ENCODE measurements at places on chromosomes 3 and 15. TPM values are rescaled to one million over a fixed set of nuclear protein-coding genes. Genes with fewer than 3 reads are reported as not detected.

DNA sequence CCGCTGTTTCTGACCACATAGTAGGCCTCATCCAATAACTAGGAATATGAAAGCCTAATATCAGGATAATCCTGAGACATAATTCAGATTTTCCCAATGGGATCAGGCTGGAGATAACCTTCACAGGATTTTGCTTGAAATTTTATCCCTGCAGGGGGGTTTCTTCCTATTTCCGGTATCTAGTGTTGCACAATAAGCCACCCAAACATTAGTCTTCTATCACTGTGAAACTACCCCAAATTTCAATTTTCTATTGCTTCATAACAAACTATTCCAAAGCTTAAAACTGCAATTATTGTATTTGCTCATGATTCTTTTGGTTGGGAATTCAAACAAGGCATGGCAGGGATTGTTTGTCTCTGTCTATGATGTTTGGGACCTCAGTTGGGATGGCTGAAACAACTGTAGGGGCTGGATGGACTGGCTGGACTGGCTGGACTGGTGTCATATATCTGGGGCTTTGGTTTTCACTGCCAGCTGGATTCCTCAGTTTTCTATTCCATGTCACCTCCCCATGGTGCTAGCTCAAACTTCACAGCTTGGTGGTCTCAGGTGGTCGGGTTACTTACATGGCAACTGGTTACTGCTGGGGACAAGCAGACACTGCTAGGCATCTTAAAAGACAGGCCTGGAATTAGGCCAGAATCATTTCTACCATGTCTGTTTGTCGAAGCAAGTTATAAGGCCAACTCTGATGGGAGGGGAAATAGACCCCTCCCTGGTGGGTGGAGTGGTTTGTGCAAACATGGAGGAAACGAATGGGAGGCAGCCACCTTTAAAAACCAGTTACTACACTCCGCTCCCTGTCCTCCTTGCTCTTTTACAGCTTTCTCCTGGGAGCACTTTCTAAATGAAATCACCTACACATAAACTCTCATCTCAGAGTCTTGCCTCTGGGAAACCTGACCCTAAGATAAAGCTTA is 88.2 kb upstream of the STT3B start:
- DNase-seq: no peak

POLQ gene
- 12.4 TPM for total RNA-seq

- DNase-seq: no peak
These were observed 642.3 kb upstream of the CFAP20DC start for GRCh38 chr3:59692117-59692516.

DNA sequence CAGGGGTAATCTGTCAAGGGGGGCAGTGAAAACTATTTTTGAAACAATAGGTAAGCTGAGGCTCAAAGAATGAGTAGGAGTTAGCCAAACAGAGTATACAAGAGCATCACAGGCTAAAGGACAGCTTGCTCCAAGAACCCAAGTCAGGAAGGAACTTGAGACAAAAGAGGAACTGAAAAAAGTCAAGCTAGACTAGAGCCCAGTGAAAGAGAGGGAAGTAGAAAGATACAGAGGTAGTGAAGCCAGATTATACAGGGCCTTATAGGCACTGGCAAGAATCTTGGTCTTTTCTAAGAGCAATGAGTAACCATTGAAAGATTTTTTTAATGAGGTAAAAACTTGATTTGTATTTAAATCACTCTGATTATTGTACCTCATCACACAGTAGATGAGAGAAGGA is 69.9 kb downstream of the FILIP1L start:
- no peak for DNase-seq

GRCh38 chr15:82986442-82986780 is 401 bp downstream of the RAMAC start:
- DNase-seq: peak; percentile 62

C15orf62 gene
- 8.4 TPM for total RNA-seq

DNA sequence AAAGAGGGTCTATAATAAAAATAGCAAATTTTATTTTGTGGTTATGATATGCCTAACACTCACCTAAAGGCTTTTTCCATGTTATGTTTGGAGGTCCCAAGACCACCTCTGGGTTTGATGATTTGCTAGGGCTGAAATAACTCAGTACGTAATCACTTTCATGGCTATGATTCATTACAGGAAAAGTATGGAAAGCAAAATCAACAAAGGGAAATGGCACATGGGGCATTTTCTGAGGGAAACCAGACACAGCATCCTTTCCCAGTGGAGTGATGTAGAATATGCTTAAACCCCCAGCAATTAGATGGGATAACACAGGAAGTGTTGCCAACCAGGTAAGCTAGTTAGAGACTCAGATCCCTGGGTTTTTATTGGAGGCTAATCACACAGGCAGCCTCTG is 701.6 kb upstream of the CBLB start:
- no peak for DNase-seq

GRCh38 chr3:145013931-145014330 is 1042.3 kb downstream of the DIPK2A start:
- DNase-seq: no peak

DNA sequence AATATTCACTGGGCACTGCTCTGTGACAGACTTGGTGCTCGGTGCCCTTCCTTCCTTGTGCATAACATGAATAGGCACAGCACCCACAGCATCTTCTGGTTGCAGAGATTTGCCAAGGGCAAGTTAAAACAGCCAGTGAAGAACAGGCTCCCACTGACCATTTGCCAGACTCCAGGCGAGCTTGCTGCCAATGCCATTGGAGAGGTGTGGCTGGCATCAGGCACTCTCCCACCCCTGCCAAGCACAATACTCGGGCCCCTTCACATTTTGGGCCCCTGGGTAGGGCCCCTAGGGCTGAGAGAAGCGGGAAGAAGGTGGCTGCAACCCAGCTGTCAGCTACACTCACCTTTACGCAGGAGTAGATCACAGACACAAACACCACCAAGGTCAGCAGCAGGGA is 112.1 kb downstream of the SEC22A start:
- DNase-seq: no peak

- DNase-seq: no peak
These were observed 145.8 kb downstream of the CBLB start for GRCh38 chr3:105722943-105723556.

GRCh38 chr15:55420171-55420866 is 12.0 kb downstream of the PIERCE2 start:
- no peak for DNase-seq

DNA sequence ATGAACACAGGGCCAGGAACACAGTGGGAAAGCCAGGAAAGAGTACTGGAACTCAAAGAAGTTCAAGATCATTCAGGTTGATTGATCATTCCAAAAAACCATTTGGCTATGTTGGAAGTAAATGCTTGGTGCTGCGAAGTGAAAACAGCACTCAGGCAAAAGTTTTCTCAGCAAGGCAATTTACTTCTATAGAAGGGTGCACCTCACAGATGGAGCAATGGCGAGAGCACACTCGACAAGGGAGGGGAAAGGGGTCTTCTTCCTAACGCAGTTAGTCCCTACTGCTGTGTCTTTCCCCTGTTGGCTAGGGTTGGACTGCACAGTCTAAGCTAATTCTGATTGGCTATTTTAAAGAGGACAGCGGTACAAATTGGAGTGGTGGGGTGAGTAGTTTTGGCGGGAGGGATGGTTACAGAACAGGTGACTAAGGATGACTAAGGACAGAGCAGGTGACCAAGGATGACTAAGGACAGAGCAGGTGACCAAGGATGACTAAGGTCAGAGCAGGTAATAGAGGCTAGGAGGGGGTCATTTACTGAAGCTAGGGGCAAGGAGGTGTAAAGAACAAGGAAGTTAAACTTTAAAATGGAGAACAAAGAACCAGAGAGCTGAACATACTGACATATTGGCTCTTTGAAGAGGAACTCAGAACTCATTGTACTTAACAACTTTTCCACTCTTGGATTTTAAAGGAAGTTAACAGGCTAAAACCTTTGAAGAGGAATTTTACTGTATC is 43.3 kb downstream of the HOMER2 start:
- DNase-seq: no peak

GREM1 gene
- not detected for total RNA-seq

FRMD4B gene
- 19.6 TPM for total RNA-seq

GRCh38 chr15:42324308-42324707 is 35.0 kb upstream of the CAPN3 start:
- DNase-seq: no peak

DNA sequence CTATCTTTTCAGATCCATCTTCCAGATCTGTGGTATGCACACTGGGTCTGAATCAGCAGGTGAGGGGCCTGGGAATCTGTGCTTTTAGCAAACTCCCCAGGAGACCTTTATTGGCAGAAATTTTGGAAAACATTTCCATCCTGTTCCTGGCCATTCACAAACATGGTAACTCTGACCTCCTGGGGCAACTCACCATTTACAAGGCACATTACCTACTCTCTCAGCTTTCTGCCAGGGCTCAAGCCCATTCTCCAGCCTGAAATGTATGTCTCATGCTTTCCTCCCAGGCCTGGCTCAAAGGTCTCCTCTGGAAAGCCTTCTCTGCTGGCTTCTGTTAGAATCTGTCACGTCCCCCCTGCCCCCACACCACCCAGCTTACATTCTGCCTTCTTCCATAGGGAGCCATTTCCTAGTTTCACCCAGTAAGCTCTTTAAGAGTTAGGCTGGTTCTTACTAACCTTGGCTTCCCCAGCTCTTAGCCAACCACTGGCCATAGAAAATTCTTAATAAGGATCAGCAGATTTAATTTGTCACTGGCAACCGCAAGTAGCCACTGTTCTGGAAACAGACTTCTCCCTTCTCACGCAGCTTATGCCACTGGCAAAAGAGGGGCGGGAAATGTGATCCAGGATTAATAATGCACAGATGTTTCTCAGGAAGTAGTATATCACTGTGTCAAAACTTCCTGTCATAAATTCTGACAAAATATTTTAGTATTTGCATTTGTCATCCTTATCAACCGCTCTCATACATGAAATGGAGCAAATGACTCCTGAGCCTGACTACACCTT is 55.0 kb downstream of the RORA start:
- DNase-seq: peak; percentile 66

DNA sequence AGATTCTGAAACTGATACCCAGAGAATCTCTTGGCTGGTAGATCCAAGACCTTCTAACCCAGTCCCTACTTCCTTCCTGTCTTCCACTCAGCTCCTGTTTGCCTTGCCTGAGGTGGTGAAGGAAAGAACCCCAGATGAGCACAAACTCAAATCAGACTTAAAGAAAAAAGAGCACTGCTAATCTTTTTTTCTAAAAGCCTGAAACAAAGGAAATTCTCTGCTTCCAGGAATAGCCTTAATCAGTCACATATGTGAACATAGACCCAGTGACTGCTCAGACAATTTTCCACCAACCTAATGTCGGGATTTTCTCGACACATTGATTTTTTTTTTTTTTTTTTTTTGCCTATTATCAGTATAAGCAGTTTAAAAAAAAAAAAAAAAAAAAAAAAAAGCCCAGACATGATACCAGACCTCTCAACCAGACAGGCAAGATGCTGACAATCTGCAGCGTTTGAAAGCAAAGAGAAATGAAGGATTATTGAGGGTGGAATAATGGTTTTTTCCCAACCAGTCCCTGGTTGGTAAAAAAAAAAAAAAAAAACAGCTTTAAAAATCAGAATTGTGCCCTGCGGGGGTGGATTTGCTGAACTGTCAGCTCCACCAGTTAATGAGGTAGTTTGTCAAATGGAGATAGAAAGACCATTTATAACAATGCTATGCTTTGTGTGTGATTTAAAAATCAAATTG is 256.8 kb upstream of the RARB start:
- DNase-seq: no peak

LTF gene
- total RNA-seq: 1.1 TPM

DNA sequence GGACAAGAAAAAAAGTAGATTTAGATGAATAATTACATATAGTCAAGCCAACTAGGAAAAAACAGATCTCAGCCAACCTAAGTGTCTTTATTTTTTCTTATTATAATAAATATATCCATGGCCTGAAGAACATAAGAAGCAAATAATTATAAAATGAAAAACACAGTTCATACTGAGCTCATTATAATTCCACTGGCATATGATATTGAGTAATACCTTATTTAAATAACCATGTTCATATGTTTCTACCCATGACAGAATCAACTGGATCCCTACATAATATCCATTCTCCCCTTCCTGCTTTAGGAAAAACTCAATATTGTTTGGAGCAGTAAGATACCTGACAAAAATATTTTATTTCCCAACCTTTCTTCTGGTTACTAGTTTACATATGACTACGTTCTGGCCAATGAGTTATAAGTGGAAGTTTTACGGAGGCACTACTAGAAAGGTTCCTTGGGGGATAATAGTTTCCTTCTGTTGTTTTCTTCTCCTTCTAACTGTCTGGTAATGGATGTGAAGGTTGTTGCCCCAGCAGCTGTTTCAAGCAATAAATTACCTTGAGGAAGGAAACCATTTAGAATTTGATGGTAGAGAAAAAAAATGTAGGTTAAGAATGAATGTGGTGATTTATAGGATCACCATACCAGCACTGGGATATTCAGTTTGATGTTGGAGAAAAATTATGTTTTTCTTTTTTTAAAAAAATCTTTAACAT is 184.1 kb upstream of the MBNL1 start:
- no peak for DNase-seq

GRCh38 chr3:16721494-16721893 is 116.3 kb upstream of the DAZL start:
- DNase-seq: no peak

GRCh38 chr3:12318758-12319621 is 30.1 kb downstream of the PPARG start:
- DNase-seq: no peak

GRCh38 chr3:191356631-191357439 is 26.5 kb upstream of the UTS2B start:
- no peak for DNase-seq

BDH1 gene
- total RNA-seq: 51.5 TPM

EMC7 gene
- total RNA-seq: 32.0 TPM

GRCh38 chr3:144344925-144345548 is 373.4 kb downstream of the DIPK2A start:
- DNase-seq: no peak

- DNase-seq: no peak
These were observed 35.4 kb upstream of the XCR1 start for GRCh38 chr3:46062679-46063078.

NDN gene
- total RNA-seq: not detected

SERINC4 gene
- total RNA-seq: not detected

- no peak for DNase-seq
These were observed 193.4 kb upstream of the HES1 start for GRCh38 chr3:193942516-193943055.

- no peak for DNase-seq
These were observed 160.8 kb downstream of the EPHB1 start for GRCh38 chr3:134955874-134956273.

DNAH12 gene
- total RNA-seq: 0.05 TPM

- peak; percentile 87 for DNase-seq
These were observed 2.0 kb downstream of the MECOM start for GRCh38 chr3:169661361-169662131.

DNA sequence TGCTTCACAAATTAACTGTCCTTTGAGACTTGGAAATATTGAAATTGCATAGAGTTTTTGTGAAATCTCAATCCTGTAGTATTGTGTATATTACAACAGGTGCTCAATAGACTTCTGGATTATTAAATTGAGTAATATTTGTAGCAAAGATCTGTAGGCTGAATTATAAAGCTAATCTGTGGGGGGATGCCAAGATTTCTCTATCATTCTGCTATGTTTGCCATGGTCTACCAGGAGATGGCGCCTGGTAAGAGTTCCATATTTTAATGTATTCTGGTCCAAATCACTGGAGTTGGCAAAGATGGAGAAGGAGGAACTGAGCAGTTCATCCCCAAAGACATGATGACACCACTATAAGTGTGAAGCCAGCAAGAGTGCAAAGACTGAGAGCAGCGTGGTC is 340.9 kb upstream of the TPRG1 start:
- peak; percentile 34 for DNase-seq

Data from HT-29 (cell line).